ENCODE measurements at places on chromosomes 1 and 21. TPM values are rescaled to one million over a fixed set of nuclear protein-coding genes. Genes with fewer than 3 reads are reported as not detected.

Gene TENT5C
- total RNA-seq: 4.3 TPM

Gene LCE1B
- total RNA-seq: not detected

DNA sequence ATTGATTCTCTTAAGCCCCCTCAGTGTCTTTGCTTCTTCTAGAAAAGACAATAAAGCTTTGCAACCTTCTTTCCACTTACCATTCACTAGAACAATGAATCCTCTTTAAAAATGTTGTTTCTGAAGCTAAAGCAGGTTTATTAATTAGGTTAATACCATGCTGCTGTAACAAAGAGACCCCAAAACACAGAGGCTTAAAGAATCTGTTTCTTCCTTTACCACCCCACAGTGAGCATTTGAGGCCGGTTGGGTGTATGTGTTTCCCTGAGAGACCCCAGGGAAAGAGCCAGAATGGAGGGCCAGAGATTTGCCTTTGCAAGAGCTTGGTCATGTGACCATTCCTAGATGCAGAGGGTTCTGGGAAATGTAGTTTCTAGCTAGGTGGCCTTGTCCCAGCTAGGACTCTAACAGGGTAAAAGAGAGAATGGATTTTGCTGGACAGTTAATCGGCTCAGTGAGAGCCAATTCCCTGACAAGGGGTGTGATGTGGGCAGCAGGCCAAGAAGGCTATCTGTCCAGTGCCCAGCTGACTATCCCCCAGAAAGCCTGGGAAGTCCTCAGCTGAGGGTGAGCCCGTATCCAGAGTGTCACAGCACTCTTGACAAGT is 191.8 kb upstream of the TMEM51 start:
- H3K36me3 ChIP-seq: no peaks in the 10 kb centered on the region
- H3K4me3 ChIP-seq: no peak overlapping the region
- H3K27ac ChIP-seq: no peak overlapping the region
- no peak for DNase-seq

DNA sequence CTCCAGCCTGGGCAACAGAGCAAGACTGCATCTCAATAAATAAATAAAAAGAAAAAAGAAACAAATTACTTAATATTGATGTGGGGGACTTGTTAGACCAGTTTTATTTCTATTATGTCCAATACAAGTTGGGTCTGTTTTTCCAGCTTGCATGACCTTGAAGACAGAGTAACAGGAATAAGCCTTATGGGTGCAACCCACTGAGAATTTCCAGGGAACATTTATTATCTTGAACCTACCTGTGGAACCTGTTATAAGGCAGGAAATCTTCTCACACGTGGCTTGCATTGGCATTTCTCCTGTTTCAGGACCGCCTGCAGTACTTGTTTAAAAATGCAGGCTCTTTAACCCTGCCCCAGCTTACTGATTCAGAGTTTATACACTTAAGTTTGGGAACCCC is 64.0 kb downstream of the ZBTB17 start:
- peaks cover 3% of the 10 kb centered on the region for H3K4me1 ChIP-seq
- no peak overlapping the region for H3K4me3 ChIP-seq
- H3K27ac ChIP-seq: no peak overlapping the region
- H3K27me3 ChIP-seq: no peaks in the 10 kb centered on the region

DNA sequence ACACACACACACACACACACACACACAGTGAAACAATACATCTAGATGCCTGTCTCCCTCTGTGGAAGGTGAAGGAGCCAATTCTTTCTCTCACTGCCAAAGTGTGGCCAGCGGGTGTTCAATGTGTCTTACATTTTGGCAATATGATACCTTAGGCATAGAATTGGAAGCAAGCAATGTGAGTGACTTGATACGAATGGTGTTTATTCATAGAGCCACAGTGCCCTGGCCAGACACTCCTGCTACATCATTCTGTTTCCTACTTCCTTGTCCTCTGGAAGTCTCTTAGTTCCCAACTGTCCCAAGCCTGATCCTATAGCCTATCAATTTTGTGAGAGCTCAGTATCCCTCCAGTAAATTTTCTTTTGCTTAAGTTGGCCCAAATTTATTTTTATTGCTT is 170.0 kb upstream of the L1TD1 start:
- DNase-seq: no peak
- no peaks in the 10 kb centered on the region for H3K27me3 ChIP-seq
- H3K4me3 ChIP-seq: no peak overlapping the region
- no peaks in the 10 kb centered on the region for H3K4me1 ChIP-seq

GRCh38 chr1:203440771-203441170 is 34.8 kb upstream of the PRELP start:
- H3K36me3 ChIP-seq: no peaks in the 10 kb centered on the region
- no peaks in the 10 kb centered on the region for H3K4me1 ChIP-seq

- no peaks in the 10 kb centered on the region for H3K4me1 ChIP-seq
- H3K4me3 ChIP-seq: peak overlapping the region; percentile 15
- H3K36me3 ChIP-seq: no peaks in the 10 kb centered on the region
- H3K27ac ChIP-seq: no peak overlapping the region
- H3K27me3 ChIP-seq: peaks cover 4% of the 10 kb centered on the region
- no peak for DNase-seq
Observed at GRCh38 chr1:90835661-90836344, 118.7 kb upstream of the BARHL2 start.

DNA sequence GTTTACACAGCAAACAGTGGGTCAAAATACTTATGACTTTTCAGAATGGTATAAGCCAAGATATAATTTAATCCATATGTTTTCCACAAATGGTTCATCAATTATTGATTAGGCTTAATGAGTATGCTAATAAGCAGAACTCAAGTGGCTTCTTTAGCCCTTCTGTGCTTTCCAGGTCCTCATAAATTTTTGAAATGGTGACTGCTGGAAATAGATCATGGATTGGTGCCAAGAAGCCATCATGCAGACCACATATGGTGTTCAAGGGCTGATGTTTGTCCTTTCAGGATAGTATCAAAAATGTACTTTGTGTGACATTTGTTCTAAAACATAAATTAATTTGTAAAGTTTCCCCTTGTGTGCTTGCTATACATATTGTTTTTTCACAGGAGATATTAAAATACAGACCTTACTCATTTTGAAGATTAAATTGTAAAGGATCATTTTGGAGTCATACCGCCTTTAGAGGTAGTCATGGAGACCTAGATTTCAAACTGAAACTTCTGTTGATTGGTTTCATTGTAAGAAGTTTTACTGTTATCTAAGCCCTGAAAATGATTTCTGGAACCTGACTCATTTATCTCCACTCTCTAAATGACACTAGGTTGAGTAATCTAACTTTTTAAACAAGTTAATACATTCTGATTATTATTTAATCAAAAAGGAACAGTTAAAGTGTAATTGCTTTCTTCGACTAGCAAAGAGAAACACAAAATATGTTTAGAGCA is 507.9 kb downstream of the PLA2G4A start:
- H3K4me1 ChIP-seq: no peaks in the 10 kb centered on the region
- no peak for DNase-seq
- H3K36me3 ChIP-seq: no peaks in the 10 kb centered on the region
- H3K4me3 ChIP-seq: no peak overlapping the region
- H3K27ac ChIP-seq: no peak overlapping the region

GRCh38 chr1:106964495-106964894 is 92.0 kb upstream of the PRMT6 start:
- no peaks in the 10 kb centered on the region for H3K36me3 ChIP-seq
- no peak overlapping the region for H3K27ac ChIP-seq
- H3K27me3 ChIP-seq: no peaks in the 10 kb centered on the region
- H3K4me3 ChIP-seq: no peak overlapping the region

GRCh38 chr1:156146769-156147405 is 6.5 kb upstream of the SEMA4A start:
- H3K27ac ChIP-seq: no peak overlapping the region
- DNase-seq: no peak
- H3K4me3 ChIP-seq: no peak overlapping the region
- H3K4me1 ChIP-seq: peaks cover 21% of the 10 kb centered on the region
- H3K27me3 ChIP-seq: no peaks in the 10 kb centered on the region

DNA sequence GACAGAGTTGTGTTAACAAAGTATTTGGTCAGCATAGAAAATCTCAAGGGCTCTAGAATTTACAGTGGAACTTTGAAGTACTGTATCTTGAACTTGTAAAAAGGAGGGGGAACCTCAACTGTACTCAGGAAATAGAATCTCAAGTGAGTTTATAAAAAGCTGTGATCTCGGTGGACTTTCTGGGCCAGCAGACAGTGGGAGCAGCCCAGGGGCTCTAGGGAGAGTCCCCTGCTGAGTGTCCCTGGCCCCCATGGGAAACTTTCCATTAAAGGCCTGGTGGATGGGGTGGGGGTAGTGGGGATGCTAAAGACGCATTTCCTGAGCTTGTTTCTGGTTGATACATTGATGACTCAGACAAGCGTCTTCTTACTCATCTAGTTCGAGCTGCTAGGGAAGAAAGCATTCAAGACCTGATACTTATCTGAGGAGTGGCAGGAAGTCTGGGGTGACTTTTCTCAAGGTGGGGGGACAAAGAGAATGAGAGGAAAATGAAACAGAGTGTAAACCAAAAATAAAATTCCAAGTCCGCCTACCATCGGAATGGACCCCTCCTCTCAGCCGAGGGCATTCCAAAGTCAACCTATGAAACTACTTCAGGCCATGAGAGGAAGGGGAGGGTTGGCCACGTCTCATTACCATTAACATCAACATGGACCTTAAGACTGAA is 65.5 kb downstream of the NID1 start:
- H3K36me3 ChIP-seq: peaks cover 19% of the 10 kb centered on the region
- H3K27me3 ChIP-seq: no peaks in the 10 kb centered on the region
- no peak overlapping the region for H3K4me3 ChIP-seq
- DNase-seq: no peak

DNA sequence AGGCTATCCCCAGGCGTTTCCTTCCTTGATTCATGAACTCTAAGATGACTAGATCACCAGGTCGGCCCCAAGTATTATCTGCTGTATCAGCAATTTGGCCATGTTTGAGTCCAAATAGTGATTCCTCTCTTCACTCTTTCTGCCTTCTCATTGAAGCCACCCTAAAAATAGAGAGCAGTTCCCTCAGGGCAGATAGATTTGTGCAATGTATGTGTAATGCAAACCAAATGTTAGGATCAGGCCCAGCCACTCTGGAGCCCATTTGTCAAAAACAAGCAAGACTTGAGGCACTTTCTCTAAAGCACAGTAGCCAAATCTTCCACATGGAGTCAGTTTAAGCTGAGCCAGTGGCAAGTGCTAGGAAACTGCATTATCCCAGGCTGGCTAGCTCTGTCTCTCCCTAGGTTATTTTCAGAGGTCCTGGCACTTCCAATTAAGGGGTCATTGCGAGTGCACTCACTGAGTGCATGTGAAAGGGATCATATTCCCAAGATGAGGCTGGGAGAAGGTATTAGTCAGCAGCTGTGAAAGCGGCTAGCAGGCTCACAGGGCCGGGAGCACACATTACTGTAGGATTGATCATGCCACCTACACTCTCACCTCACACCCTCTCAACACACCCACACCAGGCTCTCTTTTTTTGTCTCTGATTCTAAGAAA is 97.9 kb upstream of the RAB3GAP2 start:
- H3K27me3 ChIP-seq: no peaks in the 10 kb centered on the region
- no peaks in the 10 kb centered on the region for H3K4me1 ChIP-seq
- no peak overlapping the region for H3K27ac ChIP-seq
- no peaks in the 10 kb centered on the region for H3K36me3 ChIP-seq

- no peak overlapping the region for H3K4me3 ChIP-seq
- no peak for DNase-seq
- H3K27me3 ChIP-seq: no peaks in the 10 kb centered on the region
- H3K27ac ChIP-seq: no peak overlapping the region
- H3K4me1 ChIP-seq: no peaks in the 10 kb centered on the region
Observed at GRCh38 chr1:61910035-61910434, 167.8 kb downstream of the PATJ start.

DNA sequence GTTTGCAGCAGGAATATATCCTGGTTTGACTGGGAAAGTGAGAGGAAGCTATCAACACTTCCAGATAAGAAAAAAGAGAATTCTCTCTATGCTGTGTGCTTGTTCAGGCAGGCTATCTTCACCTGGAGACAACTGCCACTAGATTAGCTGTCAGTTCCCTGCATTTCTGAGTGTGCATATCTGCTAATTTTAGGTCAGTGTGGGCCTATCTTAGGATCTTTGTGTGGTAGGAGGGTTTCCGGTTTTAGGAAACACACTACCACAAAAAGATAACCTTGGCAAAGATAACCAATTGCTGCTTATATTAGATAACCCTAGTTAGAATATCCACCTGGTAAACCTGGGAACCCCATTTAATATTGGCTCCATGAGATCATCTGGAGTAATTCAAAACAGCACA is 22.5 kb upstream of the GBP5 start:
- H3K27ac ChIP-seq: no peak overlapping the region
- no peaks in the 10 kb centered on the region for H3K36me3 ChIP-seq
- no peaks in the 10 kb centered on the region for H3K4me1 ChIP-seq
- H3K27me3 ChIP-seq: no peaks in the 10 kb centered on the region
- no peak overlapping the region for H3K4me3 ChIP-seq

GRCh38 chr1:152901631-152902030 is 6.7 kb upstream of the IVL start:
- no peaks in the 10 kb centered on the region for H3K27me3 ChIP-seq
- H3K27ac ChIP-seq: no peak overlapping the region
- no peak for DNase-seq

GRCh38 chr1:34758751-34759150 is 789 bp upstream of the GJB4 start:
- no peaks in the 10 kb centered on the region for H3K4me1 ChIP-seq
- H3K4me3 ChIP-seq: no peak overlapping the region
- no peaks in the 10 kb centered on the region for H3K27me3 ChIP-seq
- no peak overlapping the region for H3K27ac ChIP-seq
- no peak for DNase-seq

GRCh38 chr1:17118706-17119075 is 560 bp downstream of the PADI2 start:
- H3K36me3 ChIP-seq: no peaks in the 10 kb centered on the region
- H3K27me3 ChIP-seq: no peaks in the 10 kb centered on the region
- no peak for DNase-seq

DNA sequence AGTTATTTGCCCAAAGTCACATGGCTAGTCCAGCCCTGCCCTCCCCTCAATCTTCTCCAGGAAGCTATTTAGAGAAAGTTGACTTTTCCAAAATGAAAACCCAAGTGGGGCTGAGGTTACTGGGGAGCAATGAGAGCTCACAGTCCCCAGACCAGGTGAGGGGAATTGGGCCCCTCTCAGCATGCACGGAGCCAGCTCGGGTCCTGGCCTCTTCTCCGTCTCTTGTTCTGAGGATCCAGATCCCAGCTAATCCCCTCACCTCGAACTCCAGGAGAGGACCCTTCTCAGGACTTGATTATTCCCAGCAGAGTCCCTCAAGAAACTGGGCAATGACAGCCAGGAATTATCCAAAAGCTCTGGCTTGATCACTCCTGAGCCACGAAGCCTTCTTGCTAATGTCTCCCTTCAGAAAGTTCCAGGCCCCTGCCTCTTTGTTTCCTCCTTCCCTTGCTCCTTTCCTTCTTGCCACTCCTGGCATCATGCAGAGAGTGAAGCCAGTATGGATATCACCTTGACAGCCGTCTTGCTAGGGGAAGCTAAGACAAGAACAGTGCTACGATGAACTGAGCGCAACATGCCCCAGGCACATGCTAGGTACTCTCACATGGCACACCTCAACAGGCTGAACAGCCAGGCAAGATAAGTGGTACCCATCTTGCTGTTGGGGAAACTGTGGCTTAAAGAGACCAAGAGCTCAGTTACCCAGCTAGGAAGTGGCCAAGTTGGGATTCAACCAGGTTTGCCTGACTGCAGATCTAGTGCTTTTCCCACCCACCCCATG is 51.9 kb downstream of the KLHDC7A start:
- H3K27me3 ChIP-seq: no peaks in the 10 kb centered on the region
- peak; percentile 20 for DNase-seq
- H3K4me1 ChIP-seq: no peaks in the 10 kb centered on the region
- H3K36me3 ChIP-seq: no peaks in the 10 kb centered on the region
